ENCODE measurements at places on chromosomes 12 and 14.

DNA sequence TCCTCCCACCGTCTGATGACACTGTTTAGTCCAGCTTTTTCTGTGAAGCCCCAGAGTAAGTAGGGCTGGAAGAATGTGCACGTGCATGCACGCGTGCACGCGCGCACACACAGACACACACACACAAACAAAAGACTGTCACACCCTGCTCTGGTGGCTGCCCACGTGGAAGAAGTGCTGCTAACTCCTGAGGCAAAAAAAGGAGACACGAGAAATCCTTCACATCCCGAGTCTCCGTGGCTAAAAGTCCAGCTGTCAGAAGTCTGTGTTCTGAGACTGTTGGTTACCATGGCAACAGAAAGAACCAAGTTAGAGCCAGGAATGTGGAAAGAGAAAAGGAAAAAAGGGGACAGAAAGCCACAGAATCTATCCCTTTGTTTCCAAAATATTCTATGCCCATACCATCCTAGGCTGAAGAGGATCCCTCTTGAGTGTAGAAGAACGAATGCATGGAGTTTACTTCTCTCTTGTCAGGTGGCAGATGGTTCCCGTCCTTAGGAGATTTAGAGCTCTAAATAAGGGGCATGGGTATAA lies 1.6 kb upstream of the C12orf71 start:
- DNase-seq, result no peak

- DNase-seq, result no peak
Measured at GRCh38 chr14:47675466-47676314, at the start of gene MDGA2. MDGA2 (minus strand) TSS chr14:47675605.

DNA sequence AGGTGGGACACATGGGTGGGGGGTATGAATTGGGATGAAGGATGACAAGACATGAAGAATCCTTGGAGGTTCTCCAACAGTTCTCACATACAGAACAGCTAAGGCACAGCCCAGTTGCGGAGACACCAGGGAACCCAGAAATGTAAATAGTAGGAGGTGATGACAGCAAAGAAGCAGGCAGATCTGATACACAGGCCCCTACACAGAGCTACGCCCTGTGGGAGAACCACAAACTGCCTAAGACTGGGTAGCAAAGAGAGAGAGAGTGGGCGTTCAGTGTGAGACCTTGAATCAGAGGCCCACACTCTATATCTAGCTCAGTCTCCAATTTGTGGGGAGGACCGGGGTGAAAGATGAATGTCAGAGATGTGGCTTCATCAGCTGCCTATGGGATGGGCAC lies 9.5 kb upstream of the NUMB start:
- DNase-seq, result no peak

GRCh38 chr12:70598467-70599193 lies 38.6 kb downstream of the PTPRB start:
- no peak for DNase-seq

GRCh38 chr14:101808020-101808641 lies 46.6 kb downstream of the PPP2R5C start:
- peak; percentile 54 for DNase-seq

DNA sequence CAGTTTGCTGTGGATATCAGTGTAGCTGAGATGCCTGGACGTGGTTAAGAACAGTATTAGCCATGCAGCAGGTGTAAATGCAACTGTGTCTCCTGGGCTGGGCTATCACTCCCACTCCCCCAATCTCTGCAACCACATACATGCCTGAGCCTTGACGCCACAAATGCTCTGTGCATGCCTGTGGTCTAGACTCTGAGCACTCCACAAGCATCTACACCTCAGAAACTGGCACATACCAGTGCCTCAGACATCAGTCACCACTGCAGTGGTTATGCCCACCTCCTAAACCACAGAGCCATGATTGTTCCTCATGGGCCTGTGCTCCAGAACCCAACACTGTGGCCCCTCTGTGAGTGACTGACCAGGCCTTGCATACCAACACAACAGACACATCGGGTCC lies 226.8 kb upstream of the ALG10 start:
- no peak for DNase-seq

DNA sequence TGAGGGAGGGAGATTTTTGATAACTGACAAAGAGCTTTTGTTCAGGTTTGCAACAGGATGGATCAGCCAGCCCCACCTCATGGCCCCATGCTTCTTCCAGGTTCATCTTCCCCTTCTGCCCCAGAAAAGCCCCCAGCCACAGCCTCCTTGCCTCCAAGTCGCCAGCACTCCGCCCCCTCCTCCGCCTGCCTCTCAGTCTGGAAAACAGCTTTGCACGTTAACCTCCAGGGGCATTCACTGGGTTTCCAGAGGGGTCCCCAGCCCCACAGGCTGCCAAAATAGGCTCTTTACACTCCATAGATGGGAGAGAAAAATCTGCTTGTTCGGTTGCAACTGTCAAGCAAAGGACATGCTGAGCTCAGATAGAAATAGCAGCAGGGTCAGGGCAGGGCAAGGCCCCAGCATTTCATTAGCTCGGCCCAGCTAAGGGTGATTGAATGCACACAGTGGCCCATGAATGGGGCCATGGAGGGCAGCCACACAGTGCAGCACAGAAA lies 253.6 kb downstream of the ZFP36L1 start:
- no peak for DNase-seq

DNA sequence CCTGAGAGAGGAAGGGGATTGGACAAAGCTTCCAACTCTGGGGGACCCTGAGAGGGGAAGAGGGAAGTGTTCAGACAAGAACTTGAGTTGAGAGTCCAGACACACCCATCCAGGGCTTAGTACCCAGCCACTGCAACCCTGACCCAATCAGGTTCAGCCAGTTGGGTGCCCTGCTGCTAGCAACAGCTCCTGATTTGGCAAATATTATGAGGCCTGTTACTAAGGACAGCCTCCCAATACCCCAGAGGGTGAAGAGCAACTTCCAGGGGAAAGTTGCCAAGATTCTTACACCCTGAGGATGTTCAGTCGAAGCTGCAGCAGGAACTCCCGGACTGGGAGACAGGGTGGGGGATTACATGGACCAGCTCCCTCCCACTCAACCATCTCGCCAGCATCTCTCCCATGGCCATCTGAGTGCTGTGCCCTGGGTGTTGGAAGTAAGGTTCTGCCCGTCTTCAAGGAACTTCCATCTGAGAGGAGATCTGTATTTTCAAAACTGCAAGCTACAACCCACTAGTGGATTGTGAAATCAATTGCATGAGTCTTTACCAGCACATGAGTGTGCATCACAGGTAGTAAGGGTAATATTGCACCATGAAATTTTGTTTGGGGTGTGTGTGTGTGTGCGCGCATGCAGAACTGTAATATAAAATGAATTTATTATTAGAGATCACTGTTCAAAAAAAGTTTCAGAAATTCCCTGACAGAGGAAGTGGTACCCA lies 11.5 kb upstream of the KRT78 start:
- no peak for DNase-seq

DNA sequence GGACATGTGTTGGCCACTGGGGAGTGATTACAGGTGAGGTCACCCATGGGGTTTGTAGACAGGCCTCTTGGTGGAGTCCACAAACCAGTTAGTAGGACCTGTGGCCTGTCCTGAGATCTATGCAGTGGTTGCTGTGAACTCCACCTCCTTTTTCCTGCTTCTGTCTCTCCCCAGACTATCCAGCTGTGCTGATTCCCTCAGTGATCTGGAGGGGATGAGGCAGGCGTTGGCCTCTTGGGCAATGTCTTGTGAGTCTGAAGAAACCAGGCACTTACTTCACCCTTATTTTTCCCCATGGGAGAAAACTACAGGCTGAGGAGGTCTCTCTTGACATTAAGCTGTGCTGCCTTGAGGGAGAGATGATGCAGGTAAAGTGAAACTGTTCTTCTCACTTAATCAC lies 257.2 kb upstream of the PRICKLE1 start:
- DNase-seq, result no peak
